Activated naive CD4-positive, alpha-beta T cell (primary cell): ENCODE measurements at places on chromosomes 11 and 22.

GRCh38 chr11:134645576-134645975, 233.5 kb upstream of the B3GAT1 start:
- DNase-seq: no peak

DNA sequence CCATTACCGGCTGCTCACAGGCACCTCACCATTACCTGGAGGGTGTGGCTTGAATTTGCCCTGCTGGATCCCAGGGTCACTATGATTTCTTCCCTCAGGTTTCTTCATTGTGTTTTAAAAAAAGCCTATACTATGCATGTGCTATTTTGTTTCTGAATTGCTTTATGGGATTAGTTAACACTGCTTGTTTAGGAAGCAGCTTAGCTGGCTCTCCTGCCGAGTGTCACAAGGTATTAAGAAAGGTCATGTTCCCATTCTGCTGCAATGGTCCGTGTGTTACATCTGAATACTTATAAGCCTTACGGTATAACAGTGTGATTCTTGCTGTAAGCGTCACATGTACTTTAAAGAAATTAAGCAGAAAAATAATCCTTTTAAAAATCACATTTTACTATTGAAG, 380.6 kb upstream of the B3GAT1 start:
- DNase-seq: no peak

DNA sequence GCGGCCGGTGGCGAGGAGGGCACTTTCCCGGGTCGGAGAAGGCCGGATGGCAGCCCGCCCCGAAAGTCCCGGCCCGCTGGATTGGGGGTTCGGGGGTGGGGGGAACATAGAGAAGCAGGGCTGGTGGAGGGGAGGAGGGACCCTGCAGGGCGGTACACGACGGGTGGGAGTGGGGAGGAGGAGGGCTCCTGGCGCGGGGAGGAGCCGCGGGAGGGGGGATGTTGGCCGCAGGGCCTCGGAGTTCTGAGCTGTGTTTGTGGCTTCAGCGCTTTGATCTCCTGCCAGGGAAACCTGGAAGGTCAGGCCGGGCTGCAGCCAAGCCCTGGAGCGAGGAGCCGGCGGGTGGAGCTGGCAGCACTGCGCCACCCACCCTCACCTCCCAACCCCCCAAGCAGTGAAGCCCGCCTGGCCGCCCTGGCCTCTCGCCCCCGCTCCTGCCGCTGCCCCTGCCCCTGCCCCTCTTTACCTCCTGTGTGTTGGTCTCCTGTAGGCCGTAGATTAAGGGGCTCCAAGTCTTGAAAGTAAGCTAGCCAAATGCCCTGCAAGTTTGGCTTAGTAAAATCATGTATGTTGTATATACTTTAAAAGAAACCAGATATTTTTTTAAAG, 30.9 kb downstream of the C22orf31 start:
- no peak for DNase-seq

DNA sequence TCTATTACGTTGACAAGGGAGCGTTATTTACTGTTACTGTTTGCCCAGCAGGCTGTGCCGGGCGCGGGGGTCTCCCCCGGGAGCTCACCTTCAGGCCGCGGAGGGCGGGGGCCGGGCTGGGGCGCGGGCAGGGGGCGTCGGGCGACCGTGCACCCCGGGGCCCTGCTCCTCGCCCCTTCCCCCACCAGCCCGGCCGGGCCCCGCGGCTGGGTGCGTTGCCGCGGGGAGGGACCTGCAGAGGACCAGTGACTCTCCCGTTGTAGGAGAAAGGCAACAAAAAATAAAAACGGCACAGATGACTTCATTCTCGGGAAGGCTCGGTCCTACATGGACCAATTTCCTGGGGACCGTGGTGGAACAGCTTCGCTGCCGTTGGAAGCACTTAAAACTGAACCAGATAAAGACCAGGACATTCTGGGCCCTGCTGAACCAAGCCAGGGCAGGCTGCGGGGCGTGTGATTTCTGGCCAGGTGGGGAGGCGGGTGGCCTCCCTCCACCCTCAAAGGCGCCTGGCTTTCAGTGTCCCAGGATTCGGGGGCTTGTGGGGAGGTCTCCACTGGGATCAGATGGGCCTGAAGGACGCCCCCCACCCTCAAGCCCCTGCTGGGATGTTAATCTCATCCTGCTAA, 57.4 kb downstream of the IGLL1 start:
- no peak for DNase-seq

GRCh38 chr11:49432242-49432848, 223.9 kb upstream of the FOLH1 start:
- DNase-seq: no peak

GRCh38 chr11:65210748-65211147, 29.0 kb downstream of the CAPN1 start:
- no peak for DNase-seq

DNA sequence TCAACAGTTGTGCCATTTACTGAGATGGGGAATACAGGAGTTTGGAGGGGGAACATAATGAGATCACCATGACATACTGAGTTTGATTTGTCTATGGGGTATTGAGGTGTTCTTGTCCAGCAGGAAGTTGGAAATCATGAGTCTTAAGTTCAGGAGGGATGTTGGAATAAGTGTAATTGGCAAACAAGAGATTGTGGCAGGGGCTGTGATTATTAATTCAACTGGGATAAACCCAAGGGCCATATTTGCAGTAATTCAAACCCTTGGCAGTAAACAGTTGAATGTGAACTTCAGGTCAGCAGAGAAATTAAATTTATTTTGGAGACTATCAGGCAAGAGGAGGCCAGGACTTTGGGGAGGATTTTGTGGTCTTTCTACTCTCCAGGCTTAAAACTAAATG, 33.4 kb downstream of the ADM start:
- DNase-seq: no peak

GRCh38 chr11:44804449-44805437, 78.0 kb downstream of the TSPAN18 start:
- DNase-seq: no peak

GRCh38 chr11:2752923-2753322, 53.1 kb upstream of the KCNQ1OT1 start:
- no peak for DNase-seq

- DNase-seq: no peak
Observed at GRCh38 chr11:19499999-19500398, 212.6 kb upstream of the NAV2 start.

DNA sequence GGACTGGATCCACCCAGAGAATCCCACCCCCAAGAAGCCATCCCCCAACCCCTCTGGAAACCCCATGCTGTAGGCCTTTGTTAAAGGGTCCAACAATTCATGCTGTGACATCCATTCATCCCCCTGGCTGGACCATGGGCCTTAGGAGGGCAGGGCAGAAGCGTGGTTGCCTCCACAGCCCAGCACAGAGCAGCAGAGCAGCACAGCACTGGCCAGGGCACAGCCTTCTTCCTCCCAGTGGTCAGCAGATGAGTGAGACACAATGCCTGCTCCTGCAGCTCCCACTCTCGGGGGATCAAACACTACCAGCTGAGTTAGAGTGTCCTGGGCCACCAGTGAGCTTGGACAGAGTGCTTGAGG, 84.5 kb upstream of the LINC01488 start:
- DNase-seq: no peak

- no peak for DNase-seq
Observed at GRCh38 chr11:10409207-10409661, 45.8 kb upstream of the AMPD3 start.

DNA sequence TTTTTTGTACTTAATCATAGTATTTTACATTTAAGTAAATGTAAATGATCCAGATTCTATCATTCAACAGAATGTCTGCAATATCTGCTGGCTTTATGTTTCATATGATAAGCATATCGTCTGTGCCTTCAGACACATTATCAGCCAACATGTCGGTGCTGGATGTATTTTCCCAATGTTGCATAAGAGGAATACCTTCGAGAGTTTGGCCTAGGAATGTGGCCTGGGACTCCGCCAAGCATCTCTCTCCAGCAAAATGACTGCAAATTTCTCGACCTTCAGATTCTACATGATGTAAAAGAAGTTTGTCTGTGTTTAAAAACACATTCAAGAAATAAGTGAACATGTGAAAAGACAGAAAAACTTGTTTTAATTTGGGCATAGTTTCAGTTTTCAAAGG, 6.9 kb downstream of the BDNF start:
- DNase-seq: no peak

DNA sequence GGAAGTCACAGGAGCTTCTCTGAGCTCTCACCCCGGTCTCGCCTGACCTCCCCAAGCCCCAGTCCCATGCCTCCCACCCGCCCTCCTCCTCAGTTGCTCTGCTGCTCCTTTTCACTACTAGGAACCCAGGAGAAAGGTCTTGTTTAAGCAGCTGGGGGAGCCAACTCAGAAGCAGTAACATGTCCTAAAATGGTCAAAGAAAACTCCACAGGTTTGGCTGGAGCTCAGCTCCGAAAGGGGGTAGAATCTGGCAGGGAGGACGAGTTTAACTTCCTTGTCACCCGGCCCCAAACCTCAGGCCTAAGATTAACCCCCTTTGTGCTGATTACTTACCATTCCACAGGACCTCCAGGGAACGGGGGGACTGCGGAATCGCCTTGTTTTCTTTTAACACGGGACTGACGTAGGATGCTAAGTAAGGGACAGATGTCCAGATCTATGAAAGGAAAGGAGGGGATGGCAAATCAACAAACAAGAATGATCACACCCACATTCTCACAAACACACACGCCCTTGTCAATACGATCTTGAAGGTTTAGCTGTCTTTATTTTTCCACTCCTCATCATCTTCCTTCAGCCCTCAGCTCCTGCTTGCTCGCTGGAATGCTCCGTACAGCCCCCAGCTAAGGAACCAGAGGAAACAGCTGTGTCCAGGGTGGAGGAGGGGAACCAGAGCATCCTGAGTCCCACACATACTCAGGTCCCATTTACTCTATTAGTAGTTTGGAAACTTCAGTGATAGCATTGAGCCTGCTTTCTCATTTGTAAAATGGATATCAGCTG, 13.5 kb downstream of the PCSK7 start:
- no peak for DNase-seq

- no peak for DNase-seq
Observed at GRCh38 chr11:57772562-57772961, 11.0 kb downstream of the CTNND1 start.

DNA sequence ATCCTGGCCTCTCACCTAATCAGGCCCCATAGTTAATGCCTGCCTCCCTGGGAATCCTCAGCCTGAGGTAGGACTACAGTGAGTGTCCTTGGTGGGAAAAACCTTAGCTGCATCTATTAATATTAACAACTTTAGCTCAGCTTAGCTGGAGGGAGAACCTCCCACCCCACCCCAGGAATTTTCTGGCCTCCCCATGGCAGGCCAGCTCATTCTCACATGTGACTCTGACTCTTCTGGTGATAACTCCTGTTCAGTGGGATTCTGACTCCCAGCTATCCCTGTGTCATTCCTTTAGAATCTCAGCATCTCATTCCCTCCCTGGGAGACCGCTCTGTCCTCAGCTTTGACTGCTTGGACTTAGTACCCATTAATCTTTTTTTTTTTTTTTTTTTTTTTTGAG, 14.5 kb downstream of the ART5 start:
- DNase-seq: no peak

- DNase-seq: no peak
Observed at GRCh38 chr11:96969251-96969650, 579.4 kb downstream of the JRKL start.
